Naive thymus-derived CD8-positive, alpha-beta T cell (primary cell): ENCODE measurements at places on chromosomes 2 and 18.

DNA sequence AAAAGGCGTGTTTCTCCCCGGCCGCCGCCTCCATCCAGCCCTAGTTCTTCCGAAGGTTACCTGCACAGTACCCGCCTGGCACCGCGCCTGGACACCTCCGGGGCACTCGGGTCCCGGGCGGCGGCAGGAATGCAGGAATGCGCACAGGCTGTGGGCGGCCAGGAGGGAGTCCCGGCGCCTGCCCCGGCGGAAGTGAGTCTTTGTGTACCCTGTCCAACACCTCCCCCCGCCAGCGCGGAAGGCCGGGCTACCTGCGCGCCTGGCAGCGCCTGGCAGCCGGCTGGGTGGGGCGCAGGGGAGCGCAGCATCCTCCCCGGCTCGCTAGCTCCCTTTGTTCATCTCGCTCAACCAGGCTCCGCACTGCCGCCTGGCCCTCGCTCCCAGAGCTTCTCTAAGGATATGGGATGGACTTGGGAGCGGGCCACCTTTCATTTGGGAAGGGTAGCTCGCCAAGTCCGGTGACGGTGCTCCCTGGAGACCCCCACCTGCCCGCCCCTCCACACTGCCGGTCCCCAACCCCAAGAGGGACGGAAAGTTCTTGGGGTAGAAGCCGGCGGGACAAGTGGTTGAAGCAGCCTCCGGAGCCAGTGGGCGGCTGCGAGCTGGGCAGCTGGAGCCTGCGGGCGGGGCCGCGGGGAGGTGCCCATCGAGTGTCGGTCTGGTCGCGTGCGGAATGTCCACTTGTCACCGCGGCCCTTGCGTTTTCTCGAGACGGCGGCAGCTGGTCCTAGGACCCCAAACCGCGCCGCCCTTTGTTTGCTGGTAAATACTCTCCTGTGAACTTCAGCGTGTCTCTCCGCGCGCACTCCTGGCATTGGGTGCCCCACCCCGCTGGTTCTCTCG, 1.2 kb upstream of the ST6GAL2 start:
- DNase-seq: no peak

GRCh38 chr2:172285010-172285621, 142.3 kb upstream of the ITGA6 start:
- no peak for DNase-seq

DNA sequence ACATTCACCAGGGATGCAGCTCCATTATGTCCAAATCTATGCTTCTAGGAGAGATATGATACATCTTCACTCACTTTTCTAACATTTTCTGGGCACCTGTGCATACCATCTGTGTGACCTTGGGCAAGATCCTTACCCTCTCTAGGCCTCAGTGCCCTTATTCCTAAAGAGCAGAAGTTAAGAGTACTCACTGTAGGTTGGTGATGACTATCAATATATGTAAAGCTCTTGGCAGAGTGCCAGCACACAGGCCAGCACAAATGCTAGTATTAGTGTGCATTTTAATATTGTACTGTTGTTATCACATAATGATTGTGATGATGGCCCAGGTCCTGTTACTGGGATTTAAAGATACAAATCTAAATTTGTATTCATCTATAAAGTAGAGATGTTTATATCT, 199.2 kb downstream of the RAD51AP2 start:
- no peak for DNase-seq

DNA sequence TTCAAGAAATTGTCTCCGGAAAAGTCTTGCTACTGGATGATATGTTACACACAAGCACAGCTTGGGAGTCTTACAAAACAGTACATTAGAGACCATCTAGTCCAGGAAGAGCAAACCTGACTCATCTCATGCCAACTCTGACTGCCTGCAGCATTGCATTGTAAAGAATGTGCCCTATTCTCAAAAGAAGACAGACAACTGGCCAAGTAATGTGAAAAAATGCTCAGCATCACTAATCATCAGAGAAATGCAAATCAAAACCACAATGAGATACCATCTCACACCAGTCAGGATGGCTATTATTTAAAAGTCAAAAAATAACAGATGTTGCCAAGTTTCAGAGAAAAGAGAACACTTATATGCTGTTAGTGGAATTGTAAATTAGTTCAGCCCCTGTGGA, 42.7 kb upstream of the GORASP2 start:
- DNase-seq: no peak

DNA sequence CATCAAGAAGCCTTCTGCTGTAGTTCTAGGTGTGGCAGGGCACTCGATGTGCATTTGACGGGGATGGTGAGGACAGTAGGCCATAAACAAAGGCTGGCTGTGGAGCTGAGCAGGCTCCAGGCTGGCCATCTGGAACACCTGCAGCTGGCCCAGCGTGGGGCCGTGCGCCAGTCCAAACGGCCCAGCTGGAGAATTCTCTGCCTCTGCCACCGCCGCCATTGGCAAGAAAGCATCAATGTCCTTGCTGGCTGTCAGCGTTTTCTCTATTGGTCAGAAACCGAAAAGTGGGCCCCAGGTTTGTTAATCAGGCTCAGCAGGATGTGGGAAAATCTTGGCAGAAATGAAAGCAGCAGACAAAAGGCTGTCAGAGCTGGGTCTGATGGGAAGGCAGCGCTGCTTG, 24.0 kb upstream of the CTIF start:
- DNase-seq: no peak

DNA sequence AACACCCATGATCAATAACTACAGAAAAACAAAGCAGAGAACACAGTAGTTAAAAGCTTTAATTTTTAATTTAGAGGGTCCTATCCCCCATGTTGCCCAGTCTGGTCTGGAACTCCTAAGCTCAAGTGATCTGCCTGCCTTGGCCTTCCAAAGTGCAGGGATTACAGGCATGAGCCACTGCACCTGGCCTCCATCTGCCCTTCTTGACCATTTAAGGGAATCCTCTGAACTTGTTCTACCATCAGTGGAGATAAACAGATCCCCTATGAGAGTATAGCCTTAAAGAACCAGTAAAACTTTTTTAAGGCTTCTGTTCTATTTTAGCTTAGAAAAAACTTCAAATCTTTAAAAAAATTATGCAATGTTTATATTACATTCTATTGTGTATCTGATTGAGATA, 13.5 kb upstream of the ATP5MC3 start:
- DNase-seq: no peak

DNA sequence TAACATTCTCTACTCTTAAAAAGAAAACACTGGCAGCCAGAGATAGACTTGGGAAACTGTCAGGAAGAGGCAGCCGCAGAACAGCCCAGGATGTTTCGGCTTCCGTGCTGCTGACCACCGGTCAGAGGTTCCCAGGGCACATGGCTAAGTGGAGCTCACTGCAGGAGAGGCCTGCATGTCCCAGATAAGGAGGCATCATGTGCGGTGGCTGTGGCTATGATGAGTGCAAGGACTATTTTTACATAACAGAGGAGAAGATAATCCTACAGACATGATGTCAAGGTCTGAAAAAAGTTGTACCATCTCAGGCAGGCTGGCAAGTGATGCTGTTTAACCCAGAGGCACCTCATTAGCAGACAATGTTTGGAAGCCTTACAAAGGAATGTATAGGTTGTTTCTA, 252.3 kb downstream of the CYRIA start:
- no peak for DNase-seq

DNA sequence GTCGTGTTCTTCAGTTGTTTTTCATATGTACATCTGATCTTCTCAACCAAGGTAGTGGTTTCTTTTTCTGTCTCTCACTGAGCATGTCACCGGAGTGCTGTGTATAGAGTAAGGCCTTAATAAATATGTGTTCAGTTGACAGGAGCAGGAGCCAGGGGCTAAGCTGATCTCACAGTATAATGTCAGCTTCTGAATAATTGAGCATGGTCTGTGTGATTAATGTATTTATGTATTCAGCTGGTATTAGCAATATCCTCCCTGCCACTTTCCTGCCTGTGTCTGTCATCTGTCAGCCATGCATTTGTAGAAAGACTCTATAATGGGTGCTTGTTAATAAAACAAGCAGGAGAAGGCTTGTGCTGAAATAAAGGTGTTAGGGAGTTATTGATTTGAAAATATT, 198.9 kb downstream of the ADCYAP1 start:
- no peak for DNase-seq

DNA sequence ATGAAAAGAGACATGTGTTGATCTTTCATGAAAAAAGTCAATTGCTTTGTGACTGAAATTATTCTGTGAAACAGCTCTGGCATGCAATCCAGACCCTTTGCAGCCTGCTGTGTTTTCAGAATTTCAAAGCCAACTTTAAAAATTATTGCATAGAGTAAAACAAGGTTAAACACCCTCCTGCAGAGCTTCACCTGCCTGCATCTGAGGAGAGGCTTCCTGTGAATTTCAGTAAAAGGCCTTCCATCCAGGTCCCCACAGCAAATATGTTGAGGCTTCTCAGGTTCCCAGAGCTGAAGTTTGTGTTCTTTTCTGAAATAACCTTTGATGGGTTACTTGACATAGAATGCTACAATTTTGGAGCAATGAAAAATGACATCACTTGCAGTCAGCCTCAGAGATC, 4.1 kb downstream of the XIRP2 start:
- no peak for DNase-seq

- DNase-seq: no peak
These were observed 88.1 kb downstream of the THNSL2 start for GRCh38 chr2:88258208-88258607.

DNA sequence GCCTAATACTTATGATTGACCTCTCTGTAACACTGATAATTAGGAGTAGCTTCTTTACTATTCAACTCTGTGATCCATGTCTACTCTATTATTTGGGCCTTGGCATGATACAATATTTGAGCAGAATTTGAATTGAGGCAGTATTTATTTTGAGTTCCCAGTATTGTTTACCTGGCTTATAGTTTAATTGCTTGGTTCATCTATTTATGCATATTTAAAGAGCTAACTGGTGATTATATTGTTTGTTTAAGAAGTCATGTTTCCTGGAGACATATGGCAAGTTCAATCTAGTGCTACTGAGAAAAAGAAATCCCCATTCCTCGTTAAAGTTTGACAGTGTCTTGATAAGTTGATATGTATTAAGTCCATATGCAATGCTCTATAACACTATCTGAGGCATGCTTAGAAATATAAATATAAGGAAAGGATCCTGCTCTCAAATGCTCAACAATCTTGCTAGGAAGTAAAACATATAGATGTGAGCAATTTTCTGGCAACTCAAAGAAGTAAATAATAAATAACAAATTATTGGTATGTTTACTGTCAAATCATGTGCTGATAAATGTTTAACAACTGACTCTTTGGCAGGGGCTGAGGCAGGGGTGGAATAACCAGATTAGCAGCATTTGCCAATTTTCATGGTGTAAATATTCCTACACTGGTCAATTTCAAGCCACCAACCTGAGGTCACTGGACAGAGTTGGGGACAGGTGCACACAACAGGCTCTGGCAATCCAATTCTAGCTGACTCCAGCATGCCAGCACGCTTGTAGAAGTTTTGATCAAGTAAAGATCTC, 430.2 kb upstream of the PIK3C3 start:
- no peak for DNase-seq

DNA sequence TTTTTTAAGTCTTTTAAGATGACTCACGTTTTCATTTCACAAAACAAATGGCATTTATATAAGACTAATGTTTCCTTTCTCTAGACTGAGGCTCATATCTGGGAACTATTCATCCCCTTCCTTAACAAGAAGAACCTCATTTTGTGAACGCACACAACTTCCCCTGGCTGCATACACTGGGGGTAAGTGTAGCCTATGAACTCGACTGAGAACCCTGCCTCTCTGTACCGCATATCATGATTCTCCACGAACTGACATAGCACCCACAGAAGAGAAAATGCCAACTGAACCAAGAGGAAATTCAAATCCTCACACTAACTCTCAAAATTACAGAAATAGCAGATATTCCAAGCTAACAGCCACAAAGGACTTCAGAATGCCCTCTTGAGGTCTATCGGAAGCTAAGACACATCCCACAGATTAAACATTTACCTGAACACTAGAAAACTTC, 236.7 kb downstream of the TCF4 start:
- no peak for DNase-seq

DNA sequence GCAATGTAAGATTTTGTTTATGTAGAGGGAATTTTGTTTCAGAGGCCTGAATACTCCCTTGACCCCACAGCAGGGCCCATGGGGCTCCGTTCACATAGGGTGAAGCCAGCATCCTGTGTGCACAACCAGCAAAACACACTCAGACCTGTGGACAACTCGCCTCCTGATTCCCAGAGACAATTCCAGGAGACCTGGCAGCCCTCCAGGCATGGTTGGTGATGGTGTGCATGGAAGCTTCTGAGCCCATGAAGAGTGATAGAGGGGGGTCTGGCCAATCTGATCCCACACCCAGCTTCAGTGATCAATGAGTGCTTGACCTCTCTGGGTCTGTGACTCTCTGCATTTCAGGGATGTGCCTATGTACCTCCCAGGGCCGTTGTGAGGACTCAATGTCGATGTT, 91.0 kb upstream of the RAB6C start:
- DNase-seq: no peak

DNA sequence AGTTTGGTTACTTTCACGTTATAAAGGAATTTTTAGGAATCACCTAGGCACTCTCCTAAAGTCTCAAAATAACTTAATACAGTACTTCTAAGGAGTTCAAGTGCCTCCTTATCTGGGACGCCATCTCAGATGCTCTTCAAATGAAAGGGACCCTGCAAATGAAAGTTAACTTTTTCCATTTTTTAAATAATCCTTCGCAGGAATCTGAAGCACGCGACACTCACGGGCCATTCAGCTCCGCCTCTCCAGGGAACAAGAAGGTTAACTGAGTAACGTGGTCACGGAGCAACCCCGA, 537 bp upstream of the ZC3H15 start:
- no peak for DNase-seq

DNA sequence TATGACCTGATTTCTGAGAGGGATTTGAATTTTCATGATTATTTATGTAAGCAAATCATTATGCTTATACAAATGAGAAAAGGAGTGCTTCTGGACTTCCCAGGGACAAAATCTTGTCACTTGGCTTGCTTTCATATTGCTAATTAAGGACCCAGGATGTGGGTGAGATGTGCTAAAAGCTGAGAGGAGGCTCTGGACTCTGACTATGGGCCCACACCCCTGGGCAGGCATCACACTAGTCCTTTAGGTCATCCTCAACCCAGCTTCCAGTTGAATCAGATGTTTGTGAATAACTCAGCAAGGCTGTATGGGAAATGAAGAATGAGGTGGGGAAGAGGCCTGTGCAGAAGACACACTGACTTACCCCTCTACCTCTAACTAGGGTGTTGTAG, 11.9 kb downstream of the IL1B start:
- DNase-seq: no peak

DNA sequence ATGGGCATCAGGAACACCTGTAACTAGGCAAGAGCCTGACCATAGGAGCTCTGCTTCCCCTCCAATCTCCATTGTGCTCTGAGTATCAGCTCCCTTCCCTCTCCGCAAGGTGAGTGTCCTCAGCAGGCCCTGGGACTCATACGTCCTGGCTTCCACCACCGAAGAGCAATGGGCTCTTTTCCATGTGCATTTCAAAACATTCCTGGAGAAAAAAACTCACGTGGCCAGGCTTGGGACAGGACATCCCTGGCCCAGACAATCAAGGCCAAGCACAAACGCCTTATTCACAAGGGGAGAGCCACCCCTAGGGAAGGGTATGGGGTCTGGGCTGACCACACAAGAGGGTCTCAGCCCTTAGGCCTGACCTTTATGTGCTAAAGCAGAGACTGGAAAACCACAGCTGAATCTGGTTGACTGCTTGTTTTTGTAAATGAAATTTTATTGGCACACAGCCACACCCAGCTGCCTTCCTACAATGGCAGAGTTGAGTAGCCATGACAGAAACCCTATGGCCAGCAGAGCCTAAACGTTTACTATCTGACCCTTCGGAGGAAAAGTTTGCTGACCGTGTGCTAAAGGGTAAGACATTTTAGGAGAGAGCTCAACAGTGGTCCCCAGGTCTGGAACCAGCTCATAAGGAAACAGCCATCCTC, 175.7 kb upstream of the ARL4C start:
- no peak for DNase-seq
